ENCODE measurements at places on chromosomes 6 and 20.

DNA sequence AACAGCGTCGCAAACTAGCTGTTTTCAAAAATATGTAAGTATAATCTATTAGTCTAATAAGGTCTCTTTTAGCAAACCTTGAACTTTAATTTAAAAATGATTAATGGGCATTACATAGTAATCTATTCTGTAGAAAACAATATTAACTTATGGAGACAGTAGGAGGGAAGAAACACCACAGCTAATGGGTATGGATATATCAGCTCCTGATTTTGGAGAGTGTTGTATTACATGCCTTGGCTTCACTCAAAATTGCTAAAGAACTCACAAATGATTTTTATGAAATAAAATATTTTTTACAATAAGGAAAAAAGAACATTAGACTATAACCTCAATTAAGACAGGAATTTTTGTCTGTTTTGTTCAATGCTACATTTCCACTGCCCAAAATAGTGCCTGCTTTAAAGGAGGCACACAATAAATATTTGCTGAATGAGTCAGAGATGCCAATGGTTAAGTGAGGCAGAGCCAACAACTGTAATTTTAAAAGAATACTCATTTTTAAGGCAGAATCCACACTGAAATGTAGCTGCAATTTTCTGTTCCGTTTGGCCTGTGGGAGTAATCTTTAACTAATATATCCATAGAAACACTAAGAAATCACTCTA, 15.7 kb downstream of the ATG5 start:
- no peak for DNase-seq

GRCh38 chr6:128807577-128807976, 75.4 kb upstream of the LAMA2 start:
- DNase-seq, result no peak

DNA sequence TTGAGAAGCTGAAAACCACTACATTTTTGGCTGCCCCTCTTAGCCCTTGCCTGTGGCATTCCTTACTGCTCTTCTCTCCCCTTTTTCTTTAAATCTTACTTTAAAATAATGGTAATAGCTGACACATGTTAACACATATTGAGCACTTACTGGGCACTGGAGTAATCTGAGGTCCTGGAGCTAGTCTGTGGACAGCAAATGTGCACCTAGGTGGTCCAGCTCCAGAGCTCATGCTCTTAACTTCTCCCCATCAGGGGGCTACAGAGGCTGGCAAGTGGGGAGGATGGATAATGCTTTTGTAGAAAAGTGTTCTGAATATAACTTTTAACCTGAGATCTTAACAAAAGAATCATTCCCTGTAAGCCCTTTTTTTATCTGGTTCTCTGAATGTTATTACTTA, 74.8 kb downstream of the ADGRB3 start:
- no peak for DNase-seq

DNA sequence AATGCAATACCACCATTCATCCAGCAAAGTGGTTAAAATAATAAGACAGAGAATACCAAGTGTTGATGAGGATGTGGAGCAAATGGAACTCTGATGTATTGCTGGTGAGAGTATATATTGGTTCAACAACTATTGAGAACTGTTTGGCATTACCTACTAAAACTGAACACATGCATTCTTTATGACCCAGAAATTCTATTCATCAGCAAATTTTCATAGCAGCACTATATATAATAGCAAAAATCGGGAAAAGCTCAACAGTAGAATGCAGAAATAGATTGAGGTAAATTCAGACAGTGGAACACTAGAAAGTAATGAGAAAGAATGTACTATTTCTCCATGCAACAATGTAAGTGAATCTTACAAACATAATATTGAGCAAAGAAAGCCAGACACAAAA, 62.2 kb upstream of the FOXP4 start:
- DNase-seq, result no peak

- no peak for DNase-seq
These were observed 278.7 kb upstream of the CITED2 start for GRCh38 chr6:139653111-139653510.
